ENCODE measurements at places on chromosomes 16 and 17. TPM values are rescaled to one million over a fixed set of nuclear protein-coding genes. Genes with fewer than 3 reads are reported as not detected.

The PRRT2 gene
- 91.0 TPM for total RNA-seq

- DNase-seq: no peak
Measured at GRCh38 chr17:59287452-59287851, 44.0 kb upstream of the YPEL2 start.

DNA sequence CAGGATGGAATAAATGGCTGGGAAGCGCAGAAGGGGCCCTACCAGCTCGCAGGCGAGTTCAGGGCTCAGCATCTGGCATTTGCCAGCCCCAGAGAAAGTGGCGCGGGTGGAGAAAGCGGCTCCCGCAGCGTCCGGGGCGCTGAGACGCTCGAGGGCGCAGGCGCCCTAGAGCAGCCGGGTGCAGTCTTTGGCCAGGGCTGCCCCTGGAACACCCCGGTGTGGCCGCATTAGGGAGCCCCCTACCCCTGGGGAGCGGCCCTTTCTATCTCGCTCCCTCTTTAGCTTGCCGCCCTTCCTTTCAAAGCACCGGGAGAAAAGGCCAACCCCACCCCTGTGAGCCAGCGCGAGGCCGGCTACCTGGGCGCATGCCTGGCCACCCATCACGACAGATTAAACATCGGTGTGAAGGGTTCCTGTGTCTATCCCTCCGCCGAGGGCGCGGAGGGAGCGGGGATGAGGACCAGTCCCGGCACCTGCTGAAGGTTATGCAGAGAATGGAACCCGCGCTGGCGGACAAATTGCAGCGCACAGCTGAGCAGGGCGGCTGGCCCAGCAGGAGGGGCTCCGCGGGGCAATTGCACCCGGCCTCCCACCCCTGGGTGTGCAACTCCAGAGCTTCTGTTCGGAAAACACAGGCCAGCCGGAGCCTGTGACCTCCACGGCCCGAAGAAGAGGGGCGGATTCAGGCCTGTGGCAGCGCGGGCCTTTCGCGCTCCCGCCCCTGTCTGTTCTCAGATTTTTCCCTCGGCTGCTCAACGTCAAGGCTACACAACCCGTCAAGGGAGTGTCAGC lies 15.6 kb upstream of the FOXF1 start:
- DNase-seq: peak; percentile 30

GRCh38 chr17:6135236-6135635 lies 65.1 kb downstream of the WSCD1 start:
- no peak for DNase-seq

DNA sequence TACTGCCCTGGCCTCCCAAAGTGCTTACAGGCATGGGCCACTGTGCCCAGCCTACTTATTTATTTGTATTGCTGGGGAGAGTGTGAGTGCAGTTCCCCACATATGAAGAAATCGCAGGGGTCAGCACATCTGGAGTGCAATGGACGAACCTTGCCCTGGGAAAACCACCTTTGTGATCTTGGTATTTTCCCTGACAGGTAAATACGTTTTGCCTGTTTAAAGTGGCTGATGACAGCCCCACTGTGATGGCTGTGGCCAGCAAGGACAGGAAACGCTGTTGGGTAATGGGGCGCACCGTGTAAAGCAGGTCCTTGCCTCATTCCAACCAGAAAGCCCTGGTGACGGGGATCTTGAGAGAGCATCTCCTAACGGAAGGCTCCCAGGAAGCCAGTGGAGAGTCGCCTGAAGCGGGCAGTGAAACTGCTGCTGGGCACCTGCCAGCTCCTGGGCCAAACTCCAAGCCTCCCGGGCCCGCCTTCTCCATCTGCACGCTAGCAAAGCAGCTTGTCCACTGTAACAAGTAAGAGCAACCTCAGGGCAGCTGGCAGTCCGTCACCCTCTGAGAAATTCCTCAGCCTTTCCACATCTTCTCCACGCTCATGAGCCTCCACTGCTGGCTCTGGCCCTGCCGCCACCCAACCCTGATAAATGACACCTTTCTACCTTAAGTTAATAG lies 17.5 kb downstream of the EMC8 start:
- DNase-seq: no peak

All from glutamatergic neuron (in vitro differentiated cells).